Upper lobe of left lung (tissue), 6 donors: ENCODE measurements at places on chromosomes 4 and X. TPM values are rescaled to one million over a fixed set of nuclear protein-coding genes. Genes with fewer than 3 reads are reported as not detected.

DNA sequence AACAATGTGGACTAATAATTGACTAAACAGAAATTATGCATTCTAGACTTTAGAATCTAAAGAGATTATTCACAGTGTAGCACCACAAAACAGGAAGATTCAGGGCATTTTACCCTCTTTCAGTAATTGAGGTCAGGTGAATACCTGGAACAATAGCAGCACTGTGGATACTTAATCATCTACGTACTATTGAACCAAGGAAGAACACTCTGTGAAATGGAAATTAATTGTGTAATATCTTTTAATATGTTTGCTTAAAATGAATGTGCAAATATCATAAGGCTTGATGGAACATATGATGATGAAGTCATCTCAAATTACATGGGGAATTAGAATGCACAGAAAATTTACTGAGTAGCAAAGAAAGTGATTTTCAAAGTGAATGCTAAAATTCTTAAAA is 68.5 kb upstream of the MAP9 start:
- no peak overlapping the region for H3K4me3 ChIP-seq
- no peaks in the 10 kb centered on the region for H3K36me3 ChIP-seq
- DNase-seq, result no peak
- no peaks in the 10 kb centered on the region for H3K27me3 ChIP-seq
- no peak overlapping the region for H3K27ac ChIP-seq
- no peaks in the 10 kb centered on the region for H3K4me1 ChIP-seq

GRCh38 chr4:186445040-186445439 is 110.3 kb downstream of the MTNR1A start:
- no peaks in the 10 kb centered on the region for H3K27me3 ChIP-seq
- H3K27ac ChIP-seq, result no peak overlapping the region
- no peaks in the 10 kb centered on the region for H3K36me3 ChIP-seq
- no peaks in the 10 kb centered on the region for H3K4me1 ChIP-seq
- no peak overlapping the region for H3K4me3 ChIP-seq

GRCh38 chr4:14841801-14842768 is 160.2 kb upstream of the CPEB2 start:
- DNase-seq, result peak; percentile 37
- H3K4me3 ChIP-seq, result no peak overlapping the region
- peak overlapping the region; percentile 35 for H3K27ac ChIP-seq
- no peaks in the 10 kb centered on the region for H3K36me3 ChIP-seq
- H3K27me3 ChIP-seq, result no peaks in the 10 kb centered on the region
- H3K4me1 ChIP-seq, result peaks cover 8% of the 10 kb centered on the region

- no peak overlapping the region for H3K27ac ChIP-seq
- no peaks in the 10 kb centered on the region for H3K4me1 ChIP-seq
- H3K4me3 ChIP-seq, result no peak overlapping the region
- H3K36me3 ChIP-seq, result no peaks in the 10 kb centered on the region
- no peaks in the 10 kb centered on the region for H3K27me3 ChIP-seq
Observed at GRCh38 chr4:180636696-180637404, 1606.4 kb upstream of the TENM3 start.

GRCh38 chr4:44629280-44629866 is 22.1 kb downstream of the YIPF7 start:
- no peak for DNase-seq
- H3K4me3 ChIP-seq, result no peak overlapping the region
- H3K27ac ChIP-seq, result no peak overlapping the region
- no peaks in the 10 kb centered on the region for H3K27me3 ChIP-seq
- no peaks in the 10 kb centered on the region for H3K36me3 ChIP-seq
- H3K4me1 ChIP-seq, result no peaks in the 10 kb centered on the region

DNA sequence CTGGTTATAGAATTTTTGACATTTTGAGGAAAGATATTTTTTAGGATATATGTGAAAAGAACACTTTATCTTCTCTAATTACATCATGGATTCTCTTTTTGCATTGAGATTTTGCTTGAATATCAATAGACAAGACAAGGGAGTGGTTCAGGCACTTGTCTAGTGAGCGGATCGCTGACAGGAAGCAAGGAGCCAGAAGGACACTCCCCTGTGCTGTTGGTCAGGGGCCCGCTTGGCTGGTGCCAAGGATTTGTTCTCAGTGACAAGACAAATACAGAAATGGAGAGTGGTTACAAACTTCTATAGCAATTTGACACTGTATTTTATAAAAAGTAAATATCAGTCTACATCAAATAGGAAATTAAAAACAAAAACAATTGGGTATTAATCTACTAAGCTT is 60.0 kb downstream of the SLC9B1 start:
- H3K27me3 ChIP-seq, result no peaks in the 10 kb centered on the region
- no peaks in the 10 kb centered on the region for H3K36me3 ChIP-seq
- no peak for DNase-seq
- H3K4me1 ChIP-seq, result no peaks in the 10 kb centered on the region
- H3K4me3 ChIP-seq, result no peak overlapping the region

DNA sequence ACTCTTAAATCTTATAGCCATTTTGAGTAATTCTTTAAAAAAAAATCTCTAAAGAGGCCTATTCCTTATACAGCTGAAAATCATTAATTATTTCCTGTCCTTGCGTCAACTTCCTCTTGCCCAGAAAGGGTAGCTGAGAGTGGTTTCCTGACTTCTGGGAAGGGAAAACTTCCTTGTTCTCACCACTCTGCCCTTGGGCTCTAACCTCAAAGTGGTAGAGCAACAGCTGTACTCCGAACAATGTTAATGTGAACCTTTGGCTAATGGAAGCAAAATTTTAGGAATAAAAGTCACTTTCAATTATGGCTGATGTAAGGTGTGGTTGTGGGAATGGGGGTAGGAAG is 15.3 kb downstream of the KLHL2 start:
- H3K36me3 ChIP-seq, result no peaks in the 10 kb centered on the region
- no peaks in the 10 kb centered on the region for H3K27me3 ChIP-seq
- peak overlapping the region; percentile 55 for H3K27ac ChIP-seq

Gene FGFBP1
- total RNA-seq, result not detected

Gene KLHL5
- 14.7 TPM for total RNA-seq

Gene IL2
- total RNA-seq, result not detected

Gene RAI2
- 13.6 TPM for total RNA-seq

Gene SUPT20HL2
- not detected for total RNA-seq

Gene DMP1
- not detected for total RNA-seq

Gene TEC
- total RNA-seq, result 26.2 TPM

Gene NCAPG
- total RNA-seq, result 2.3 TPM
